NCI-H1105 (cell line): ENCODE measurements at places on chromosomes 4 and X.

GRCh38 chrX:9316096-9316495 is 148.8 kb upstream of the TBL1X start:
- no peak for DNase-seq

DNA sequence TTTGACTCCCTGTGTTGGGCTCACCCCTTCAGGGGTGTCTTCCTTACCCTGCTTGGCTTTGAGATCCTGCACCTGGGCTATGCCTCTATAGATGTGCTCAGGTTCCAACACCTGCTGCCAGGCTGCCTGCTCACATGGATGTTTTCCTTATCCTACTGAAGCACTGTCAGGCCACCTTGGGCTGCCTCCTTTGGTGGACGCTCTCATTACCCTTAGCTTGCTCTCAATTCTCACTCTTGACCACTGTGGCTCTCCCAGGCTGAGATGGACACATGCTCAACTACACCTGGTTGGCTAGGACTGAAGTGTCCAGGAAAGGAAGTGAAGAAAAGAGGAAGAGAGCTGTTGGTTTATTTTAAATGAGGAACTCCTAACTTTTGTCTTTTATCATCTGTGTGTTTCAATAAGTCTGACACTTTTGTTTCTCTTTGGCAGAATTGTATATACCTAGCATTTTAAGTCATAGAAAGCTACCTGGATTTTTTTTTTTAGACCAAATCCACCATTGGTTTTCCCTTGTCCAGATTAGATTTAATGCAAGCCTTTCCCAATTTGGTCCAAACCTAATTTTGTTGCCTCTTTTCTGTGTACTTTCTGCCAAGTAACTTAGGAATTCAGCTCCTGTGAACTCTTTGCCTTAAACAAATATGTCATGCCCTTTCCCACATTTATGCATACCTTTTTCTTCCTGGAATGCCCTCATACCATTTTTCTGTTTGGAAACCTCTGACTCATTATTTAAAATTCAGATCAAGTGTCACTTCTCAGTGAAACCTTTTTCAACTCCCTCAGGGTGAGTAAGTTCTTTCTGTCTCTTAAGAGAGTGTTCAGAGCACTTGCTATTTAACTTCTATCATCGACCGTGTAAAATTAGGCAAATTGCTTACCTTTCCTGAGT is 175.8 kb downstream of the GC start:
- no peak for DNase-seq

DNA sequence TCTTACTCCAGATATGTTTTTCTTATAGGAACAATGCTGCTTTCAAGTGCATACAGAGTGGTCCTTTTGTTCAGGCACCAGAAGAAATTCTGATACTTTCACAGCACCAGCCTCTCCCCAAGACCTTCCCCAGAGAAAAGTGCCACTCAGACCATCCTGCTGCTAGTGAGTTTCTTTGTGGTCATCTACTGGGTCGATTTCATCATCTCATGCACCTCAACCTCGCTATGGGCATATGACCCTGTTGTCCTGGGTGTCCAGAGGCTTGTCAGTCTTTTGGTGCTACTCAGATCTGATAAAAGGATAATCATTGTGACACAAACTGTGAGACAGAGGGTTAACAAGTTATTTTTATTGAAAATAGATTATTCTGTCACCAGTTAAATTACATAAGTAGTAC is 39.5 kb downstream of the WDR13 start:
- DNase-seq: no peak

- DNase-seq: no peak
Measured at GRCh38 chr4:125045311-125045710, 269.4 kb upstream of the FAT4 start.

- DNase-seq: no peak
Measured at GRCh38 chrX:48490661-48491060, 14.7 kb downstream of the FTSJ1 start.

DNA sequence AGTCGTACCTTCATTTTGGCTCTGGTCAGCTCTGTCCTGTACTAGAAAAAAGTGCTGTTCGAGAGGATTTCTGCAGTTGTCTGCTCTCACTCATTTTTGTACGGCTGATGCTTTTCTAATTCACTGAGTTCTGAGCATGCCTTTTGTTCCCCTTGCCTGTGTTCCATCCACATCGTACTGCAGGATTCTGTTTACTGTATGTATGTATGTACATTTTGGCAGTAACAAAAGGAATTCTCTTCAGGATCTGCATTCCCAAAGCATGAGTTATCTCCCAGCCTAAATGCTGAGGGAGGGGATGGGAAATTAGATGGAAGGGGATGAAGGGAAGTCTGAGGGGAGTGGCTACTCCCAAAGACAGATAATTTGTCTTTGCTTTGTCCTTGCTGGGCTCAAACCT is 87.6 kb downstream of the GBA3 start:
- no peak for DNase-seq

DNA sequence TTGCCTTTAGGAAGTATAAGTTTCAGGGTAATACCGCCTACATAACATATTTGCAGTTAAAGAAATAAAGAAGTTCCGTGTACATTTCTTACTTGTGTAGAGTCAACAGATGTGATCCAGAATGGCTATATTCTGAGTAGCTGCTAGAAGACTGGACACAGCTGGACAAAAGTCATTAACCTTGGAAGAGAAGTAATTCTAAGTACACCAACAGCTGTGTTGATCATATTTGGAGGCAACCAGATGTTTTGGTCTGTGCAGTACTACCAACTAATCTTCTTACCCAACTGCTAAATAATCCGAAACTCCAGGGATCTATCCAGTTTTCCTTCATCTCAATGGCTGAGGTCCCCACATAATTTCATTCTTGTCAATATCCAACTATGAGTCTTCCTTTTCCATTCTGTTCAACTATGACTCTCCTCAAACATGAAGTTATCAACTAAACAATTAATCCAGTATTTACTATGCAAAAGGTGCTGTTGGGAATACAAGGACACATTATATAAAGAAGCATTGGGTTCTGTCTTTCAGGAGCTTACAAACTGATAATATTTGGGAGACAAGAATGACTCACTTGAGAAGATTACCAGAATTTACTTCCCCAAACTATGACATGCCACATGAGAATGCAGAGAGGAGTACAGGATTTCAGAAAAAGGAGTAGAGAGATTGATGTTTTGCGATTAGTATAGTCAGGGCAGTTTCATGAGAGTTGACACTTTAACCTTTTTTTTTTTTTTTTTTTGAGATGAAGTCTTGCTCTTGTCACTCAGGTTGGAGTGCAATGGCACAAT is 78.2 kb downstream of the COL4A6 start:
- no peak for DNase-seq

GRCh38 chr4:53619431-53619830 is 28.1 kb upstream of the LNX1 start:
- DNase-seq: no peak

DNA sequence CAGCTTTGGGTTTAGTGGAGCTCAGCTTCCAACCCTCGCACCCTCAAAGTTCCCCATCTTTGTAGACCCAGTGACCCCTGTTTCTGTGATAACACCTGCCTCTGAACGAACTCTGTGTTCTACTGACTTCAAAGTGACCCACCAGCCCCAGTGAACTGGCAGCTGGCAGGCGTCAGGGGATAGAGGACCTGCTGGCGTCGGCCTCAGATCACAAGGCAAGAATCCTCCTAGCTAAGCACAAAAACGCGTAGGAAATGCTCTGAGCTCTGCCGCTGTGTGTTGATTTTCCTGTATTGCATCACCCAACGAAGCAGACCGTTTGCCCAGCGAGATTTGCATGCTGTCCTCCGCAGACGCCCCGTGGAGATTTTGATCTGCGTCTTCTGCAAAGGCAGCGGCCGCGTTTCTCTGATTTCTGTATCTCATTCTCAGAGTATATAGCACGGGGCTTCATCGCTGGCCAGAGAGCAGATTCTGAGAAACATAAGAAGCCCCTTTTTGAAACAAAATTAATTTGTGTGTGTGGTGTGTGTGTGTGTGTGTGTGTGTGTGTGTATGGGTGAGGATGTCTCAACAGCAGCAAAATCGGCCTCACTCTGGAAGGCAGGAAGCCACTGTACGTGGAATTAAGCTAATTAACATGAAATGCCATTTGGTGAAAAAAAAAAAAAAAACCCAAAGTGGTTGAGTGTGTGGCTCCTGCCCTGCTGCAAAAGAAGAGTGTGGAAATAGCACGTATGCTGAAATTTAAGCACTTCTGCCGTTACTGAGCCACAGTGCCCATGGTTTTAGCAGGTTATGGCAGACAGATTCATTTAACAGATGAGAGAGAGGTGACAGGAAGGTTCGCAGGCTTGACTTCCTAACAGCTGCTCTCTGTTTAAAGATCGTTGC is 29.2 kb upstream of the ASMTL start:
- DNase-seq: no peak

DNA sequence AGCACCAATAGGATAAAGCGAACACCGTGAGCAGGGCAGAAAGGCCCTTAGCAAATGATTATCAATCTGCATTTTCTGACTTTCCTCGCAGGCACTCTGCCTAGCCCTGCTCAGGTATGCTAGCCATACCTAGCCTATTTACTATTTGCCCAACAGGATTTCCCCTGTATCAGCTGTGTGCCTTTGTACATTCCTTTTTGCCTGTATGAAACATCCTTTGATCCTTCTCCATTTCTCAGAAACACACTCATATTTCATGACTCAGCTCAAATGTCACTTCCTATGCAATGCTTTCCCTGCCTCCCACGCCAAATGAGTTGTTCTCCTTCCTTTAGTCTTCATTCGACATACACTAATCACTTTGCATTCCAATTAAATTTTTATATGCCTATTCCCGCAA is 37.2 kb downstream of the PCDH7 start:
- DNase-seq: no peak

GRCh38 chr4:102343964-102344519 is 1.2 kb downstream of the SLC39A8 start:
- no peak for DNase-seq

DNA sequence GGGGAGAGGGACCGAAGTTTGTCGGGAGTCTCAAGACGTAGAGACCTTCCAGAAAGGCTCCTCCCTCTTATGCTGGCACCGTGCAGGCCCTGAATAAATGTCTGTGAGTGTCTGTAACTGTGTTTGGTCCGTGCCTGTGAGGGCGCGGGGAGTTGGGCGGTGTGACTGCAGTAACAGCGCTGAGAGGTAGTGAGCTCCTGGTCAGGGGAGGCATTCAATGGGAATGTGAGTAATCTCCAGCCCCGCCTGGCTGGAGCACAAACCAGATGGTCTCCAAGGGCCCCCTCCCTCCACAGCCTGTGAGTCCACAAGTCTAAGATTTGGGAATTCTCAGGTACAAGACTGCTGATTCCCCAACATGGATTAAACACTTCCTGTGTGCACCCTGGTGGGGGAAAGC is 100.0 kb downstream of the HMX1 start:
- DNase-seq: no peak

DNA sequence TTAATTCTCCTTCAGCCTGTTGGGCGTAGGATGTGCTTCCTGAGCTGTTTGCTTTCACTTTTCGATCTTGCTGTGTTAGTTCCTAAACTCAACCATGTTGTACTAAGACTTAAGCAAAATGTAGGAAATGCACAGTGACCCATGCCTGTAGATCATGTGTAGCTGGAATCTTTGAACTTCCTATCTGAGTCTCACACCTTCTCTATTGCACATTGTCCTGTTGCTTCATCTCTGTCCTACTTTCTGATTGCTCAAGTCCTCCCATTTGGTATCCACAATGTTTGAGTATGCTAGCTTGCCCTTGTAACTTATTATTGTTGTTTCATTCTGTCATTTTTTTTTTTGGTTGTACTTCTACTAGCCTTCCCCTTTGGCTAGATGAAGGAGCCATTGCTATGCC is 239.6 kb downstream of the PPP1R2C start:
- no peak for DNase-seq

DNA sequence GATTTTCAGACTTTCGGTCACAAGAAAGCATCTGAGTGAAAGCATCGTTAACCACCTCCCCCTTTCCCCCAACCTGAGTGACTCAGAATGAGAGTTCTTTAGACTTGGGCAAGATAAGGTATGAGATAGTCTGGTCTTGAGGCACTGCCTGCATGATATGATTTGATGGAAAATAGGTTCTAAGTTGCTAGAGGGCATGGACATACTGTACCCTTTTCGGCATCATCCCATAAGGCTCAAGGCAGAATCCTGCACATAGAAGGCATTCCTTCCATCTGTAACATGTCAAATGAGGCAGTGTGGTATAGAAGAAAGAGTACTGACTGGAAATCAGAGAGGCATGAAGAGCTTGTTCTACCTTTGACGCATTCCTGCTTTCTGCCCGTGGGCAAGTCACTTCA is 16.8 kb upstream of the AMOT start:
- no peak for DNase-seq

DNA sequence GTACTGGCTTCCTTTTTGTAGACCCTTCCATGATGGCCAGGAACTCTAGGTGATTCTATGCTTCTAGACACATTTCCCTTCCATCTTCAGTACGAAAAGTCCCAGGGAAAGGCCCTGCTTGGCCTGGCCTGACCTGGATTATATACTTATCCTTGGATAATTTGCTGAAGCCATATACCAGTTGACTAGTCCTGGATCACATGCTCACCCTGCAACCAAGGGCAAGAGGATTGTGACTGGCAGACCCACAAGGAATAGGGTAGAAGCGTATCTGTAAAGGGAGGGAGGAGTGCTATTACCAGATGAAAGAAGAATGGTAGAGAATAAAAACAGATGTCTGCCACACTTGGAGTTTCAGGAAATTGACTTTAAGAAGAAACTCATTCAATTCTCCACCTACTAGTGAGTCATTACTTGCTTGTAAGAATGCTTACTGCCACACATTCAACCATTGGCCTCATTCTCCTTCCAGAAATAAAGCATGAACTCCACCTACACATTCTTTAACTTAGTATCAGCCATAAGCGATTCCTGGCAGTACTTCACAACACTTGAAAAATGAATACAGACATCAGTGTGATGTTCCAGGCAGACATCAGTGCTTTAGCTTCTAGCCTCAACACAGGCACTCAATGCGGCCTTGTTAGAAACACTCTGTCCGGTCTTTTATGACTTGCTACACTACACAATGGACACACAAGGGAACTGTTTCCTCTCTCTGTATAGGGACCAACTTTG is 141.8 kb downstream of the CBR4 start:
- DNase-seq: no peak

DNA sequence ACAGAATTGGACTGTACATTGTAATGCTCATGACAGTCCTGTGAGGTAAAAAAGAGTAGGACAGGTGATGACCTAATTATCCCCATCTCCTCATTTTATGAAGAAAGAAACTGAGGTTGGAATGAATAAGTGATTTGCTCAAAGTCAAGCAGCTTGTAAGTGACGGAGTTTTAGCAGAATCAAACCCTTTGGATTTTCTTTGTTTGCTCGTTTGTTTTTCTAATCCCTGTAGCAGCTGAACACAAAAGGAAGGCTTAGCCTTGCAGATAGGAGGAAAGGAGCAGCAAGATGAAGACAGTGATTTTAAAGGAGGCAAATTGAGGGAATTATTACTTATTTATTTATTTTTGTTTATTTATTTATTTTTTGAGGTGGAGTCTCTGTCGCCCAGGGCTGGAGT is 528.4 kb upstream of the AMOT start:
- DNase-seq: no peak

DNA sequence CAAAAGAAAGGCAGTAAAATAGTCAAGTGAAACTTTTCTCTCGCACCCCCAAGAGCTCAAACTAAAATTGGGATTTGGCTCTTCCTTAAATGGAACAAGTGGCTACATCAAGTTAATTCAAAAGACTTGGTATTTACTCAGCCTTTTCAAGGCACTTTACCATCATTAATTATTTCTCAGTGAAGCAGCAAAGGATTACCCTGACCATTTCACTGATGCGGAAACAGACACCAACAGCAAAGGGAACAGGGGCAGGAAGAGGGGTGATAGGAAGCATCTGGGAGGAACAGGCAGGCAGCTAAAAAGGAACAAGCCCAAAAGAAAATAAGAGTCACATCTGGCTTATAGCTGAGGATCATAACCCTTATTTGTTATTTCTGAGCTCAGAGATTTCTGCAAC is 2.7 kb downstream of the SCML2 start:
- DNase-seq: no peak
